NCI-H2081 (cell line): ENCODE measurements at places on chromosomes 5 and 9.
A peak's percentile ranks its signal among the peaks of the same experiment; 100 is the strongest.

- DNase-seq, result no peak
These were observed 529 bp upstream of the NRARP start for GRCh38 chr9:137302449-137303150.

DNA sequence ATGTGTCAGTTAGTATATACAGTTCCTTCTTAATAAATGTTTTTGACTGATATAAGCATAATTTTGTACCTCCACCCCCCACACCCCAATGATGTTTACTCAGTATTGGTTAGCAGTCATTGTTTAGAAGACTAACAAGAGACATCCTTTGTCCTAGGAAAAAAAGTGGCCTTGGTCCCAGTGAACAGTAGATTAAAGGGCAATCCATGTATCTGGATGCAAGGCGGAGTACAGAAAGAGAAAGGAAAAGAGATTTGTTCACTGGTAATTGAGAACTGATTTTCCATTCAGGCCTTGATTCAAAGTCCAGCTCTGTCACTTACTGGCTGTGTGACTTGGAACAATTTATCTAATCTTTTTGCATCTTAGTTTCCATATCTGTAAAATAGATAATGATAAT is 4.6 kb downstream of the RALGPS1 start:
- peak; percentile 42 for DNase-seq

GRCh38 chr9:2771087-2771486 is 53.8 kb downstream of the KCNV2 start:
- DNase-seq, result no peak

DNA sequence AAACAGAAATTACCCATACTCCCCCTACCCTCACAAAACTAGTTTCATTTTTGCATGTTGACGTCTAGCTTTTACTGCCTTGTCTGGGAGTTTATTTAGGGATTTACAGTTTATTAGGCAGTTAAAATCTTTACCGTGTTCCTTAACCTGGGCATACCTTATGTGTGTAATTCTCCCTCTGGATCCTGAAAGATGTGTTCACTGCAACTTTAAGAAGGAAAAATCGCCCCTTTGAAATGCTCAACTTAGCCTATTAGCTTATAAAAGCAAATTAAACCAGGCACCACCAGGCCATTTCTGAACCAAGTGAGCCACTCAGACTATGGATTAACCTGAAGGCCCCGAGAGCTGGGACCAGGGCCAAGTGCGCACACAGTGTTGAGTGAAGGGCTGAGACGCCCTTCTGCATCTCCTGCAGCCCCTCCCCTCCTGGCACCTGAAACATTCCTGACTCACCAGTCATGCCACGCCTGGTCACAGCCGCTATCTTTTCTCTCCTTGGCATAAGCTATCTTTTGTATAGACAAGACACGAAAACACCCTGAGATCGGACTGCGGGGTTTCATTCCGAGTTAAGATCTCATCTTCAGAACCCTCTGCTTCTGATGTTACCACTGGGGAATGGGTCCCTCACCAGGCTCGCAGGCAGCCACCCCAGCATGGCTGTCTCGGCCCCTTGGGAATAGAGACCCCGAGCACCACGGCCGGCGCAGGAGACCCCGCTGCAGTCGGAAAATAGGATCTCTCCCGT is 111.9 kb downstream of the ROR2 start:
- DNase-seq, result peak; percentile 87

DNA sequence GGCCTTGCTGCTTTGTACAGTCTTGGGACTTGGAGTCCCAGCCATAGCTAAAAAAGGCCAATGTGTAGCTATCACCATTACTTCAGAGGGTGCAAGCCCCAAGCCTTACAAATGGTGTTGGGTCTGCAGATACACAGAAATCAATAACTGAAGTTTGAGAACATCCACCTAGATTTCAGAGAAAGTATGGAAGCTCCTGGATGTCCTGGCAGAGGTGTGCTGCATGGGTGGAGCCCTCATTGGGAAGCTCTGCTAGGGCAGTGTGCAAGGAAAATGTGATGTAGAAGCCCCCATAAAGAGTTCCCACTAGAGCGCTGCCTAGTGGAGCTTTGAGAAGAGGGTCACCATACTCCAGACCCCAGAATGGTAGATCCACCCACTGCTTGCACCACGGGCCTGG is 626.7 kb upstream of the COX7C start:
- no peak for DNase-seq
